ENCODE measurements at places on chromosomes 2 and 18.

DNA sequence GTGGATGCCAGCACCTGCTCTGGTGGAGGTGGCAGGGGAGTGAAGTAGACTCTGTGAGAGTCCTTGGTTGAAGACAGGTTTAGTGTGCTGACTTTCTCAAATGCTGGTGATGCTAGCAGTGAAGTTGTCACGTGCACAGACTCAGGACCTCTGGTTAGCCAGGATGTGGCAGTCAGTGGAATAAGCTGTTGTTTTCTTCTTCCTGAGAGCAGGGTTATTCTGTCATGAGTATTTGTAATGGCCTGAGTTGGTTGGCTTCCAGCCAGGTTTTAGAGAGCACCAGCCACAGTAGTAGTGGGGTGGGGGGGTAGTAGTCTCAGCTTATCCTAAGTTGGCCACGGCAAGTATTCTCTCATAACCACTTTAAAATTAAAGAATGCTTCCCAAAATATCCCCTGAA, 238.5 kb upstream of the FBXO11 start:
- no peak for DNase-seq

DNA sequence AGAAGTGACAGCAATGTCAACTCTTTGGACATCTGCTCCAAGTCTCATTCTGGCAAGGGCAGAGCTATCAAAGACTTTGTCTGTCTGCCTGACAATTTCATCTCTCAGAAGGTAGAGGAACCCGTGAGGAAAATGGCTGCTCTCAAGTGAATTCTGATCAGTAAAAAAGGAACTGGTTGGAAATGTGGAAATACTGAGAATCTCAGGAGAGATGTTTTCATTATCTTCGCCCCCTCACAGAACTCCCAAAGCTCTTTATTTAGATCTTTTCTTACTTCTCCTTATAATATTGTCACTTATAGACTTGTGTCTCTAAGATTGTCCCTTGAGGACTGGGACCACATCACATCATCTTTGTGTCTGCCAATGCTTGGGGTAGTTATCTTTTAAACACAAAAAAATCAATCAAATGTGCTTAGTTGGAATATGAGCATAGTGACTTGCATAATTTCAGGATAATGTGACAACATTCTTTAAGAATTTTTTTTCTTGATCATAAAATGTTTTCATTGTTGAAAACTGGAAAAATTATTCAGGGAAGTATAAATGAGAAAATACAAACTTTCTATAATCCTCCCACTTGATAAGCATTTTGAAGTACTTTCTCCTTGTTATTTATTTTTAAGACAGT, 68.2 kb upstream of the ITGB6 start:
- no peak for DNase-seq

DNA sequence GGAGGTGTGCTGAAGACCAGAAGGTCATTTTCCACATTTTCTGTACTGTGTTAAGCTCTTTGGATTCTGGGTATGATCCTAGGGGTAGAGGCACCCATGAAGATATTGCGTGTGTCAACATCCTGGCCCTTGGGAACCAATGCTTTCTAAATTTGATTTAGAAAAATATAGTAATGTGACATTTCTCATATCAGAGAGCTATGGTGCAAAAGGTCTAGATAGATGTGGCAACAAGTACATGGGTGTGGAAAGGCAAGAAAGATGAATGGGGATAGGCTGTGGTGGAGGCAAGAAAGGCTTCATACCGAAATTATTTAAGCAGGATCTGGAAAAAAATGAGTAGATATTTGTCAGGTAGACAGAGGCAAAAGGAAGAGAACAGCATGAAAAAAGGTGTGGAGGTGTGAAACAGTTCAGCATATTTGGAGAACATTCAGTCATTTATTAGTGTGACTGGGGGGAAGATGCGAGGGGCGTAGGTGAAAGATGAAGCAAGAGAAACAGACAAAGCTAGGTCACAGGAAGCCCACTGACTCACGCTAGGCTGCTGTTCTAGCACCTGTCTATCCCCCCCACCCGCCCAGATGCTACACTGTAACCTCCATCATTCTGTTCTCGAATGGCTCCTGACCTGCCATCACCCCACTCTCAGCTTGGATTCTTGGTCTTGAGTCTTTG, 11.7 kb downstream of the DOK1 start:
- peak; percentile 33 for DNase-seq

DNA sequence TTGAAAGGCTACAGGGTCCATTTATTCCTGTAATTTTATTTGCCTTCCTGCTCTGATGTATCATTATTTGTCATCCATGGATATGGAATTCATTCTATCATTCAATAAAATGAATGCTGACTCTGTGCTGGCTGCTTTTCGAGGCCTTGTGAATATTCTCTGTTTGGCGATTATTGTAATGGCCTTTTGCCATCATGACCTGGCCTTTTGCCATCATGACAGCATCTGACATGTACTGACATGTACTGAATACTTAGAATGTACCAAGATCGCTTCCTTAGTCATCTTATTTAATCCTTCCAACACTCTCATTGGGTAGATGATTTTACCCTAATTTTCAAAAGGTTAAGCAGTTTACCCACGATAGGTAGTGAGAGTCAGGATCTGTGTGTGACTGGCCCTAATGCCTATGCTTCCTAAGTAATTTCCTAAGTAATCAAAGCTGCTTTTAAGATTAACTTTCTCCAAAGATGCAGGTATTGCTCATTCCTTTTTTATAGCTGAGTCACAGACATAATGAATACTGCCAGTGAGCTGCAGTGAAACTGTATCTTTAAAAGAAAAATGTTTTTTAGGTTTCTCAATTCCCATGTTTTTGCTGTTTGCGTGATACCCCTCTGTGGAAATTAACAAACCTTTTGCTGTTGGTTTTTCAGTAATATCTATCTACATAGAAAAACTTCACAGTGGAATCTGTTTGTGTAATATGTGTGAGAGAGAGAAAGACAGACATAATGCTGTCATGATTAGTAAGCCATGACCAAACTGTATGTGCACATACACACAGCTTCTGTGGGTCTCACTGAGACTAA, 127.8 kb downstream of the CERS6 start:
- no peak for DNase-seq

DNA sequence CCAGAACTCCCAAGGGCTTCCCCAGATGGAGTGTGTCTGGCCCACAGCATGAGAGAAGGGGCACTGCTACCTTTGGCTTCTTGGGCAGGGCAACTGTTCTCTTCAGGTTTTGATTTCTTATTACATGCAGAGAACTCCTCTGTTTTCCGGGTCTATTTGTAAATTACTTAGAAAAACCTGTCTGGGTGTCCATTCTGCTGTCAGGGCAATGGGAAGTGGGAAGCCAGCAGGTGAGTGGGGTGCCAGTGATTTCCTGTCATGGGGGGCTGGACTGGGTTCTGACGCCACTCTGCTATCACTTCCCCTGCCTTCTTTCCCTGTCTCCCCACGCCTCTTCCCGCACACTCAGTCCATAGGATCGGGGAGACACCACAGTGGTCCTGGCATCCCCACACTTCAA, 58.0 kb upstream of the LGALSL start:
- DNase-seq = no peak

DNA sequence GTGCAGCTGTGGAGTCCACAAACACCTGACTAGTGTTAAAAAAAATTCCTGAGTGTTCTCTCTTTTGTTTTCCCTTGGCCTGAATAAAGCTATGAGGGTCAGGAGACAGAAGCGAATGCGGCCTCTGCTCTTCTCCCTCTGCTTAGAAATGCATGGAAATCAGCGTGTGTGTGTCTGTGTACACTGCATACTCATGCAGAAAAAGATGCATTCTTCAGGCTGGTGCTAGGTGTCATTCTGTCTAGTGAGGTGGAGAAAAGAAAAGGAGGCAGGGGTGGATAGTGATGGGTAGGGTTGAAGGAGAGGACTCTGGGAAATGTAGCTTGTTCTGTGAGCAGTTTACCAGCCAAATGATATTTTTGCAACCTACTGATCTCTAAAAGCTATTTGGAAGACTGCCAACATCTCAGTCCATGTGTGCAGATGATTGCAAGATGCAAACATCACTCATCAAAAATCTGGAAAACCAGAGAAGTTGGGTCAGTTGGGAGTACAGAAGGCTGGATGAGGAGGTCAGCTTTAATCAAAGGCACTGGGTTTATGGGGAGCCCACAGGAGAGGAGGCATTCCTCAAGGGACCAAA, 177.7 kb downstream of the INSIG2 start:
- no peak for DNase-seq

DNA sequence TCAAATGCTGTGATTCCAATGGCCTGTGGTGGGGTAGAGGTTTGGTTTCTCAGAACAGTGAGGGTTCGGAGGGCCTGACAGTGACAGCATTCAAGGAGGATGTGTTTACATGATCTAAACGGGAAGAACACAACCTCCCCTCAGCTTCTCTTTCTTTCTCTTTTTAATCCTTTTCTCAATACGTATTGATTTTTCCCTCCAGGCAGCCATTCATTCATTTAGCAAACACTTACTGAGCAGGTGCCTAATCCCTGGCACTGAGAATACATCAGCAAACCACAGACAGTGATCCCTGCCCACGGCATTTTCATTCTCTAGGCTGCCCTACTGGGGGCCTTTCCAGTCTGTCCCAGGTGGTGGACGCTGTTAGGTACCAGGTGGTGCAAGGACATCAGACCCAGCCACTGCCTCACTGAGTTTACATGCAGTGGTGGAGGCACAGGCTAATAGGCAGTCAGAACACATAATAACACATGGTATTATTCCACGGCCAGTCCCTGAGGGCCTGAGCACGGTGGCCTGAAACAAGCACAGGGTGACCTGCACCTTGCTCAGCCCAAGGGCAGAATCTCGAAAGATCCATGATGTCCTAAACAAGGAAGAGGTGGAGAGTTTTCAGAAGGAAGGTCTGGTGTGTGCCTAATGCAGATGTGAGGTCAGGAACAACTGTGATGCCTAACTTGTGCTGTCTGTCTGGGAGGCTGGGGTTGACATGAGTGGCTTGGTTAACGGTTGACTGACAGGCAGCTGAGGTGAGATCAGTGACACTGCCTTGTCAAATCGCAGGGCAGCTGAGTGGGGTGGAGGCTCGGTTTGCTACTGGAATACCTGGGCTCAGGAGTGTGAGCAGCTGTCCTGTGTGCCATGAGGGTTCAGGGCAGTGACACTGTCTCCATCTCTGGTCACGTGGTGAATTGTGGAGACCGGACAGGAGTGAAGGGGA, 785.5 kb upstream of the HS6ST1 start:
- DNase-seq = no peak

GRCh38 chr2:65536596-65536995, 104.2 kb upstream of the SPRED2 start:
- DNase-seq = no peak

- DNase-seq = no peak
Measured at GRCh38 chr18:12314591-12315305, 6.7 kb downstream of the TUBB6 start.

GRCh38 chr2:177422271-177422670, 29.7 kb downstream of the AGPS start:
- no peak for DNase-seq

DNA sequence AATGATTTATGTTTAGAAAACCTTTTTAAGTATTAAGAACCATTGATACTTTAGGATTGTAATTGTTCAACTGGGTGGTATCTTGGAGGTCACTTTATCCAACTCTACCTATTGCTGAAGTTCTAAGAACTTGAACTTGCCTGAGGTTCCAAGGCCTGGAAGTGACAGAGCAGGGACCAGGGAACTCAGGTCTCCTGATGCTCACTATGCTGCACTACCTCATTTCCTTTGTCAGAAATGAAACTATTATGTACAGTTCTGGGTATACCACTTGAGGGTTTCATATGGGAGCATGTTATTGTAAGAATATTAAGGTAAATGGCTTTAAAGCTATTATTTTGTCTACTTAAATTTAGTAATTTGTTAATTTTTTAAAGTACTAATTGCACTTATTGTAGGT, 3.0 kb downstream of the MBD5 start:
- DNase-seq = no peak

DNA sequence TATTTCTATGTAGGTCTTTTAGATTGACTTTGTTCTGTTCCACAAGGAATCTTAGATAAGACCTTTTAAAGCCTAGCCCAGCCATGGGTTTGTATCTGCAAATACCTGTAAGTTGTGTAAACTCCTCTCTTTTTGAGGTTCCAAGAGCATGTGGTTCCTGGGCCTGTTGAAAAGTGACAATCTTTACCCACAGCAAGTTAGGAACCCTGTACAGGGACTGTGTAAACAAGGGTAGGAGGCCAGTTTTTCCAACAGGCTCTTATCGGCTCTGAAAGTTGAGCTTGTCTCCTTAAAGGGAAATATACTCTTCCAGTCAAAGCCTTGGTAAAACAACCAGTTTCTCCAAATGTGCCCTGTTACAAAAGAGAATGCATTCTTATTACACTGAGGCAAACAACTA, 15.3 kb upstream of the ASXL3 start:
- DNase-seq = no peak

- no peak for DNase-seq
Measured at GRCh38 chr18:39596891-39597290, 2031.3 kb upstream of the CELF4 start.

DNA sequence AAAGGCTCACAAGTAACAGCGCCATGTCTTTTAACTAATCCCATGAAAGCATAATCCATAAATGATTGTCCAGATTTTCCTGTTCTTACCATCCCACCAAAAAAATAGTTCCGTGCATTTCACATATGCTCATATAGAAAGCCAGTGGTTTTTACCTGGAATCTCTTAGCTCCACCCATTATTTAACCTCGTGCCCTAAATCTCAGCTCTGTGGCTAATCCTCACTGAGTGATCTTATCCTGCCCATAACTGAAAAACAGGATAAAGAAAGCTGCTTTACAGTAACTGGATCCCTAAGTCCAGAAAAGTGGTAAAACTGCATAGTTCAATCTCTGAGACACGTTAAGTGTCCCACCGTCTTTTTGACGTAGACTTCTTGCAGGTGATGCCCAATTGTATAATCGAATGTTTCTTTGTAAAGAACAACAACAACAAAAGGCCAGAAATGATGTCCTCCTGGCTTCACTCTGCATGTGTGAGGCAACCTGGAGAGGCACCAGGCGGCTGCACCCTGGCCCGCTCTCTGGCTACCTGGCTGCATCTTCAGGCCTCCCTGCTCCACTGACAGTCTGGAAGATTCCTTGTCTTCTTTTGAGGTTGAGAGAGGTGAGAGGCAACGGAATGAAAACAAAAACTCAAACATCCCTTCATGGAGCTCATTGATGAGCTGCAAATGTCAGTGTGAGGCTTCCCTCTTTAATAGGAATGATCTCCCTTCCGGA, 38.6 kb downstream of the FEZ2 start:
- DNase-seq = no peak

DNA sequence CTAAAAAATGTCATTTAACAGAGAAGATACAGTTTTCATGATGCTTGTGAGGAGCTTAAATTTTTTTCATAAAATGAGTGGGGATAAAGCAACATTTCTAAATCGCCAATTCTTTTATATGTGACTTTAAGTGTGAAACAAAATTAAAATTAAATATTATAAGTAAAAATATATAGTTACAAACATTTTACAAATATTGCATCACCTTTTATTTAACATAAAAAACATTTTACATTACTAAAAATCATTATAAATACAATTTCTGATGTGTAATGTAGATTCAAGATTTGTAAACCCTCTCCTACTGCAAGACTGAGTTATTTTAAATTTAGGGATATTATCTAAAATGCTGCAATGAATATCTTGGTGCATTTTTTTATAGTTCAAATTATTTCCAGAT, 44.4 kb upstream of the GATA6 start:
- no peak for DNase-seq

All from CD14-positive monocyte (primary cell).